Subcutaneous adipose tissue (tissue), 4 donors: ENCODE measurements at places on chromosomes 1 and 21. TPM values are rescaled to one million over a fixed set of nuclear protein-coding genes. Genes with fewer than 3 reads are reported as not detected.

CFAP107 gene
- total RNA-seq, result not detected

LCE3E gene
- total RNA-seq, result not detected

TFAP2E gene
- total RNA-seq, result 1.5 TPM

INSRR gene
- total RNA-seq, result not detected

SH2D5 gene
- not detected for total RNA-seq

RAB29 gene
- 22.8 TPM for total RNA-seq

KLHDC9 gene
- not detected for total RNA-seq

RBM11 gene
- not detected for total RNA-seq

LCE1C gene
- total RNA-seq, result not detected

AVPR1B gene
- not detected for total RNA-seq
